ENCODE measurements at places on chromosomes 5 and 9. TPM values are rescaled to one million over a fixed set of nuclear protein-coding genes. Genes with fewer than 3 reads are reported as not detected.

DNA sequence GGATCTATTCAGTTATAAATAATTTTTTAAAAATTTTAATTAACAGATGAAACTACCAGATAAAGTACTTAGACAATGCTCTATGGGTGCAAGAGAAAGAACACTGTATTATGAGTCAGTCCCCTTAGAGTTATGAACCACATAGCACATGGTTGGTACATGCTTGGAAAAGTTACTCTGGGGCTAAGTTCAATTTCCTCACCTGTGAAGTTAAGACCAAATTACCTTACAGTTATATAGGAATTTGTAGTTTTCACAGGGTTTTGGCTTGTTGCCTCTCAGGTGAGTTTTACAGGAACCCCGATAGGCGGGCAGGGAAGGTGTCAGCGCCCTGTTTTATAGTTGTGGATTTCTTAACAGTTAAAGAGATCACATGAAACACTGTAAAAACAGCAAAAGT, 1.2 kb downstream of the PANK3 start:
- DNase-seq, result no peak

GRCh38 chr5:144598451-144599068, 427.9 kb downstream of the KCTD16 start:
- peak; percentile 9 for DNase-seq

GRCh38 chr5:96141749-96142148, 180.1 kb upstream of the ELL2 start:
- no peak for DNase-seq

RNF20 gene
- polyA plus RNA-seq, result 21.6 TPM

DNA sequence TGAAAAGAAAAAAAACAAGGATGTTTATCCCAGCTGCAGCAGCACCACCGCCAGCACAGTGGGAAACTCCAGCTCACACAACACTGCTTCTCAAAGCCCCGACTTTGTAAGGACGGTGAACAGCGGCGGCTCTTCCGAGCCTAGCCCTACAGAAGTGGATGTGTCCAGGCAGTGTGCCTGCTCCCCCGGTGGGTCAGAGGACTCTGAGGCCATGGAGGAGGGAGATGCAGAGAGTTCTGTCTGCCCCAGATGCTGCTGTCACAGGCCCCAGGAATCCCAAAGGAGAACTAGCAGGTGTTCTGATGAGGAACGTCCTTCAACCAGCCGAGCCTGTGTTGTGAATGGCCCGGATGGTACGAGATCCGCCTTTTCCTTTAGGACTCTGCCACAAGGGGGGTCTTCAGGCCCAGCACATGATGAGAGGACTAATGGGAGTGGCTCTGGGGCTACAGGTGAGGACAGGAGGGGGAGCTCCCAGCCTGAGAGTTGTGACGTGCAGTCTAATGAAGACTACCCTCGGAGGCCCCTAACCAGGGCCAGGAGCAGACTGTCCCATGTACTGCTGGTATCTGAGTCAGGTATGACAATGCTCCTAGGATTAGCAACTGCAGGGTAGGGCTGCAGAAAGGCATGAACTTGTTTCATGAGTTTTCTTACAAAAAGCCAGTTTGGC, 43.7 kb downstream of the FBXO38 start:
- no peak for DNase-seq

- DNase-seq, result peak; percentile 12
Observed at GRCh38 chr5:180113660-180114303, 42.2 kb upstream of the RNF130 start.

SPRY4 gene
- 18.0 TPM for polyA plus RNA-seq

GRCh38 chr9:4984171-4984620, 876 bp upstream of the JAK2 start:
- DNase-seq, result no peak

GRCh38 chr9:126295936-126296600, 30.6 kb upstream of the MVB12B start:
- DNase-seq, result no peak

- DNase-seq, result no peak
Observed at GRCh38 chr9:129109537-129109903, 1.1 kb downstream of the CRAT start.

PCDHB8 gene
- polyA plus RNA-seq, result 3.0 TPM

Measured in SK-N-SH (cell line).